Fibroblast of skin of right biceps (primary cell): ENCODE measurements at places on chromosomes 11 and 22.
A peak's percentile ranks its signal among the peaks of the same experiment; 100 is the strongest.

DNA sequence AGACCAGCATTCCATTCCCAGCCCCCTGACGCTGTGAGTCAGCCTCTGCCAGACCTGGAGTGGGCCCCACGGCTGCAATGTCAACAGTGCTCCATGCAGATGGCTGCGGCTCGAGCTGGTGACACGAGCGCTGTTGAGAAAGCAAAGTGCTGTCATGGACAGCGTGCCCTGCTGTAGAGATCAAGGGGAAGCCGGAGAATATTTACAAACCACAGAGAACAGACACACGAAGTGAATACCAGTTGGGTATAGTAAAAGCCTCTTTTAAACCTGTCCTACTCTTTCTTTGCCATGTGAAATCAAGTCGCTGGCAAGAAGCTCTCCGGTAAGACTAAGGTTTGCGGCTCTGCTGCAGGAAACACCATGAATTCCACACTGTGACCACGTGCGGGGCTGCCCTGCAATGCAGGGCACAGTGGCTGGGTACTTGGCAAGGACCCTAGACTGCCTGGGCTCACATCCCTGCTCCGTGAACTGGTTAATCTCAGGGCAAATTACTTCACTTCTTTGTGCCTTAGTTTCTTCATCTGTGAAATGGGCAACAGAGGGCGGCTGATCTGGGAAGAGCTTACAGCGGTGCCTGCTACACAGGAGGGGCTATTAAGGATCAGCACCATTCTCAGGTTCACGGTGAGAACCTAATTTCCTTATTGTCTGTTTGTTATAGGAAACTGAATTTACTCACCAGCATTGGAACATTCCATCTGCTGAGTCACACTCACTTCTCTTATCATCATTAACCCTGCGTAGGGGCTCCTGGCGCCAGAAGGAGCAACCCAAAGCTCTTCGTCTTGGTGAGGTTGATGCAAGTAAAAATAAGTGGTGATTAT lies 27.8 kb upstream of the ELFN2 start:
- peak; percentile 94 for DNase-seq

DNA sequence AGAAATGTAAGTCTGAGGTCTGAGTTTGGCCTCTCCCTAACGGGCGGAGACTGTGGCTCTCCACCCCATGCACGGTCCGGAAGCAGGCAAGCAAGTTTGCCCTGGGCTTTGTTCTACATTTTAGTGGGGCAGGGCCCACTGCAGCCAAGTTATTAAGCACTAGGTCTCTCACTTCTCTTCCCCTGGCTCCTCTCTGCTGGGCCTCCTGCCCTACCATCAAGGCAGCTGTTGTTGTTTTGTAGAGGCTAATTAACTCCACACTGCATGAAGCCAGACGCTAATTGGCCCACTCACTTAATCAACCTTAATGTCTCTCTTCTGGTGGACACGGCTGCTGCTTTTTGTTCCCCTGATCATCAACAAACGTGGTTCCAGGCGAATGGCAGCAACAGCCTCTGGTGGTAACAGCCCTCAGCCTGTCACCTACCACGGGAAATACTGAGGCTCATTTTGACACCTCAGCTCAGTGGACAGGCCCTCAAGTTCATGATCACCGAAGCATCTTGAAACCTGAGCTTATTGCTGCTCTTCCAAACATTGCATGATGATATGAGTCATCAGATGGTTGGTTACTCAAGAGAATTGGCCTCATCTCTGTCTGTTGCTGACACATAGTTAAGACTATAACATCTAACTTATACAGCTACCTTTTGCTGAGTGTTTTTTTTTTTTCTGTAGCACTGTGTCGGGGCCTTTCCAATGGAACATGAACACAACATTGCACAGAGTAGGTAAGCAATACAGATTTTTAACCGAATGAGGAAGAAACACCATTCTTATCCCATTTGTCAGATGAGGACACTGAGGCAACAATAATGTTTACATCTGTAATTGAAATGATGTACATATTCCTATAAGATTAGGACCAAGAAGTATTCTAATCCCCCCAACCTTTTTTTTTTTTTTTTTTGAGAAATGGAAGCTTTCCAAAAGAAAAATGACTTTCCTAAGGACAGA lies 20.8 kb upstream of the LMO2 start:
- peak; percentile 93 for DNase-seq

DNA sequence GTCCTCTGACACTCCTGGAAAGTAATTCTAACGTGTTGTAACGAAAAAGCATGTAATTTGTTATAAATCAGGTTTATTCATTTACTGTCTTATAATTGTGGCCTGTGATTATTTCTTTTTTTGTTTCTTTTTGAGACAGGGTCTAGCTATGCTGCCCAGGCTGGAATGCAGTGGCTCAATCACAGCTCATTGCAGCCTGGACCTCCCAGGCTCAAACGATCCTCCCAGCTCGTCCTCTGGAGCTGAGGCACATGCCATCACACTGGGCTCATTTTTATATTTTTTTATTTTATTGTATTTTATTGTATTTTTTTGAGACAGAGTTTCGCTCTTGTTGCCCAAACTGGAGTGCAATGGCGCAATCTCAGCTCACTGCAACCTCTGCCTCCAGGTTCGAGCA lies 15.9 kb downstream of the DENND5A start:
- DNase-seq, result no peak

- DNase-seq, result peak; percentile 15
These were observed 306.1 kb downstream of the C11orf87 start for GRCh38 chr11:109728056-109728455.

GRCh38 chr11:119306373-119306890 lies 10.5 kb downstream of the MCAM start:
- DNase-seq, result peak; percentile 50

DNA sequence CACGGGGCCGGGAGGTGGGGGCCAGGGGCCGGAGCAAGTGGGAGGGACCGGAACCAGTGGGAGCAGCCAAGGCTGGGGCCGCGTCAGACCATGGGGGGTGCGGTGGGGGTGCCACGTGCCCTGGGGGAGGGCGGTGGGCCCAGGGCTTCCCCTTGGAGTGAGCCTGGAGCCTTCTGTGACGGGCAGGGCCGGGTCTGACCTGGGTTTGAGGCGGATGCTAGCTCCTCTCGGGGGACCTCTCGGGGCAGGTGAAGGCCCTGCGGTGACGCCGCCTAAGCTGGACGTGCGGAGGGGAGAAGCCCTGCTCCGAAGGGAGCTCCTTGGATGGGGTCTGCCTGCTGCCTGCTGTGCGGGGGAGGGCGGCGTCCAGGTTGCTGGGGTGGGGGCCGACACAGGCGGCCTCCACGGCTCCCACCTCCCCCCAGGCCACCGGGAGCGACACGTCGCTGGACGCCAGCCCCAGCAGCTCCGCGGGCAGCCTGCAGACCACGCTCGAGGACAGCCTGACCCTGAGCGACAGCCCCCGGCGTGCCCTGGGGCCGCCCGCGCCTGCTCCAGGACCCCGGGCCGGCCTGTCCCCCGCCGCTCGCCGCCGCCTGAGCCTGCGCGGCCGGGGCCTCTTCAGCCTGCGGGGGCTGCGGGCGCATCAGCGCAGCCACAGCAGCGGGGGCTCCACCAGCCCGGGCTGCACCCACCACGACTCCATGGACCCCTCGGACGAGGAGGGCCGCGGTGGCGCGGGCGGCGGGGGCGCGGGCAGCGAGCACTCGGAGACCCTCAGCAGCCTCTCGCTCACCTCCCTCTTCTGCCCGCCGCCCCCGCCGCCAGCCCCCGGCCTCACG lies 115.0 kb downstream of the CACNA1I start:
- DNase-seq, result no peak

- DNase-seq, result peak; percentile 89
These were observed 99.4 kb upstream of the BLID start for GRCh38 chr11:122215244-122215992.

GRCh38 chr11:78039919-78040671 lies 17.0 kb upstream of the KCTD14 start:
- peak; percentile 93 for DNase-seq

DNA sequence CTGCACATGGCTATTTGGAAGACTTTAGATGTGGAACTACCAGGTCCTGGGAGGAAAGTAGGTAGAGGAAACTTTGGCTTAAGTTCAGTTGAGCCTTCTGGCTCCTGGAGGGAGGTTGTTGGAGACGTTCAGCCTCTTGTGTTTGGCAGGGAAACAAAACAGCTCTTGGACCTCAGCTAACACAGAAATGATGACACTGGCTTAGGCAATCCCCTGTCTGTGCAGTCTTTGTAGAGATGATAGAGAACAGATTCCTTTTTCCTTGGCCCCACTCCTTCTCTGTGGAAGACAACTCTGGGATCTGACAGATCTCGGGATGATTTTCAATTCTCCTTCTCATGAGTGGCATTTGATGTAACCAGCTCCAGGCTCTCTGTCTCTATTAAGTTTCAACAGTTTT lies 428.5 kb downstream of the TMEM135 start:
- DNase-seq, result peak; percentile 47

DNA sequence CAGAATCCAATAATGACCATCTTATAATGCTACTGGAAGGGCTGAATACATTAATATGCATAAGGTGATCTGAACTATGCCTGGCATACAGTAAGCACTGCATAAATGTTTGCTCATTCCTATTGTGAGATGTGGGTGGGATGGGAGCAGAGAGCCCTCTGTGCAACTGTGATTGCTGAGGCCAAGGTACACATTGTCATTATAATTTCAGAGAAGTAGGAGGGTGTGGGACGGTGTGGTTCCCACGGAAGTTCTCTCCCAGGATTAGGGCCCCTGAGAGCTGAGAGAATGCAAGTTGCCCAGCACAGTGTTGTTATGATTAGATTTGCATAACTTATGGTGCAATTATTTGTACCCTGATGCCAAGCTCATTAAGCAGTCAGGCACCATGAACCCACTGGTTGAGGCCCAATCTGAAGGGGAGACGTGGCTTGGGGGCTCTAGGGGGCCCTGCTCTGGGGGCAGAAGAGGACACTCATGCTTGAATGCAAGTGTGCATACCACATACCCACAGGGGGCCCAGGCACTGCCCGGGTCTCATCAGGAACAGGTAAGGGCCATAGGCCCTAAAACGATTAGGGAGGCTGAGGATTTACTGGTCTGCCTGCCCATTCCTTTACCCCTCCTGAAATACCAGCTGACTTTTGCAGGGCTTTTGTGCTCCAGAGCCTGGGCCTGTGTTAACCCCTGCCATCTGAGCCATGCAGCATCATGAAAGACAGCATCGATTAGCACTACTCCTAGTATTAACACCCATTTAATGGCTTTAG lies 72.8 kb downstream of the THAP12 start:
- no peak for DNase-seq

- DNase-seq, result peak; percentile 37
These were observed 57.9 kb downstream of the SYTL2 start for GRCh38 chr11:85752890-85753581.

DNA sequence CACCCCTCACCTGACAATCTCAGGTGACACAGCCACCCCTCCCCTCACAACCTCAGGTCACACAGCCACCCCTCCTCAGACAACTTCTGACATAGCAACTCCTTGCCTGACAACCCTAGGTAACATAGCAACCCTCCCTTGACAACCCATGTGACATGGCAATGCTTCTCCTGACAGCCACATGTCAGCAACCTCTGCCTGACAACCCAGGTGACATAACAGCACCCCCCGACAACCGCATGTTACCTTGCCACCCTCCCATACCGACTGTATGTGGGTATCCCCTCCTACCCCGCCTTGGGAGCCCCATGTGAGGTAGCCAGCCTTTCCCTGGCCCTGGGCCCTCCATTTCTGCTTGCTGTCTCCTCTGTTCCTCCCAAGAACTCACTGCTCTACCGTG lies 77.7 kb upstream of the B3GAT1 start:
- DNase-seq, result no peak
